ENCODE measurements at places on chromosomes 6 and 20.

GRCh38 chr6:164967102-164967501, 342.3 kb downstream of the C6orf118 start:
- no peak for DNase-seq

GRCh38 chr6:31586599-31587281, 663 bp downstream of the LST1 start:
- DNase-seq: no peak

DNA sequence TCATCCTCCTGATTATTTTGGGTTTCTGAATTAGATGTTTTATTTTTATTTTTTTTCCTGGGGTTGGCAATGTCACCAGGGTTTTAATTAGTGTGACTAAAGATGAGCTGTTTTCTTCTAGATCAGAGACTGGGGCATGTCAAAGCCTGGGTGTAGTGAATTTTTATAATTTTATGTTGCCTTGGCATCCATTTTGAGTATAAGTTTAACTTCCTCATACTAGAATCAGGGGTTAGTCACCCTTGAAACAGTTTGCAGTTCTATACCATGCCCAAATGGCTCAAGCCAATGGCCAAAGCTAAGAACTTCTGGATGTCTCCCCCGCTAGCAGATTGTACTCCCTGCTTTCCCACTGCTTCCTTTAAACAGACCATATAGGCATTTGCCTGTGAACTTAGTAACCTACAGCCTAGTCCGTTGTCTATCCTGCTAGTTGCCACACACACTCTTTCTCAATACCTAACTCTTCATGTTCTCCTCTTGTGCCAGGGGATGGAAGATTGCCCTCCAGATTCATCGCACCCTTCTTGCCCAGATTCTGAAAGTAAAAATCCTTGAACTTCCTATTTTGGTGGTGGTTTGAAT, 54.5 kb downstream of the KIAA0408 start:
- DNase-seq: no peak

DNA sequence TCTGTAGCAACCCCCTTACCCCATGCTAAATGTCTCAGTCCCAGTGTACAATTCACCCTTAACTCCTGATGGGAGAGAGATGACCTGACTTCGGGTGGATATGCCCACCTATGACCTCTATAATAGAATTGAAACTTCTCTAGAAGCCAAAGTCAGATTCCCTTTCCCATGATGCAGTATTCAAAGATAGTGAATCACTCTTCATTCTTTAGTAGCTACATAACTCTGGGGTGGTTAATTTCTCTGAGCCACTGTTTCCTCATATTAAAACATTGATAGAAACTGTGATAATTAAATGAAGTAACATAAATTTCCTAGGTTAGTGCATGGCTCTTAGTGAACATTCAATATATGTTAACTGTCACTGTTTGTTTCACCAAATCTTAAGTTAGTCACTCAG, 500.4 kb downstream of the COL12A1 start:
- no peak for DNase-seq

DNA sequence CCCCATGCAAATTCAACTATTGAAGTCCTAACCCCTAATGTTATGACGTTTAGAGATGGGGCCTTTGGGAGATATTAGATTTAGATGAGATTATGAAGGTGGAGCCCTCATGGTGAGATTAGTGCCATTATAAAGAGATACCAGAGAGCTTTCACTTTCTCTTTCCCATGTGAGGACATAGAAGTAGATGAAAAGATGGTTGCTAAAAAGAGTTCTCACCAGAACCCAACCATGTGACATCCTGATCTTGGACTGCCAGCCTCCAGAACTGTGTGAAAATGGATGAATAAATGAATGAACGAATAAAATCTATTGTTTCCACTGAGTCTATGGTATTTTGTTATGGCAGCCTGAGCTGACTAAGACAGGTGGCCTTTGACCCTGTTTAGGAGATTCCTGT, 50.6 kb upstream of the FBXO30 start:
- no peak for DNase-seq

Measured in HCT116 (cell line).